NCI-H510A (cell line): ENCODE measurements at places on chromosomes 11 and 22.

GRCh38 chr22:31039393-31039792 lies 41.7 kb upstream of the SMTN start:
- no peak for DNase-seq

DNA sequence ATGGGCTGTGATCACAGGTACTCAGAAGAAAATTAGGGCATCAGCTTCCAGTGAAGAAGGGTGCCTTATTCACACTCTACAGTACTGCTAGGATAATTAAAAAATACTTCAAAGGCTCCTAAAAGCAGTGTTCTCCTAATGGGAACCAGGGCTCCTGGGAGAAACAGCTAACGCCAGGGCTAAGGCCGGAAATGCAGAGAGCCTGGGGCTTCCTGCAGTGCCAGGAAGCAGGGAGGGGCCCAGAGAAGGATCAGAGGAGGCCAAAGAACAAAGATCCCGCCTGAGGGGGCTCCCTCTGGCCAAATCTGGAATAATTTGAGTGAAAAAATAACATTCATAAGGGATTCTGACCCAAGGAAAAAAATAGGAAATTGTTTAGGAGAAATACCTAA lies 27.5 kb downstream of the TOLLIP start:
- no peak for DNase-seq

DNA sequence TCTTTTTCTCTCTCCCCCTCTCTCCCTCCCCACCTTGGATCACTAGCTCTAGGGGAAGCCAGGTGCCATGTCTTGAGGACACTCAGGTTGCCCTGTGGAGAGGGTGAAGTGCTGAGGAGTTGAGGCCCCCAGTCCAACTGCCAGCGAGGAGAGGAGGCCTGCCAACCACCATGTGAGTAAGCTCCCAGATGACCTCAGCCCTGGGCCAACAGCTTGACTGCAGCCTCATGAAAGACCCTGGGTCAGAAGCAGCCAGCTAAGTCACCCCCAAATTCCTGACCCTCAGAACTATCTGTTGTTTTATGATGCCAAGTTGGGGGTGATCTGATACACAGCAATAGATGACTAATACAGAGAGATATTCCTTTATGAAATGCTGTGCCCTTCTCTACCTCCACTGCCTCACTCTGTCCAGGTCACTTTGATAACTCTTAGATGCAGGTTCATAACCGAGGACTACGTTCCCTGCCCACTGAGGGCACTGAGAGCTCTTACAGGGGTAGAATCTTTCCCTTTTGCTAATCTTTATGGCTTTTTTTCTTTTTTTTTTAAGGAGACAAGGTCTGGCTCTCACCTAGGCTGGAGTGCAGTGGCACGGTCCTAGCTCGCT lies 8.0 kb downstream of the ARFGAP3 start:
- DNase-seq, result no peak

- no peak for DNase-seq
Observed at GRCh38 chr22:37259540-37260029, 15.5 kb upstream of the RAC2 start.

DNA sequence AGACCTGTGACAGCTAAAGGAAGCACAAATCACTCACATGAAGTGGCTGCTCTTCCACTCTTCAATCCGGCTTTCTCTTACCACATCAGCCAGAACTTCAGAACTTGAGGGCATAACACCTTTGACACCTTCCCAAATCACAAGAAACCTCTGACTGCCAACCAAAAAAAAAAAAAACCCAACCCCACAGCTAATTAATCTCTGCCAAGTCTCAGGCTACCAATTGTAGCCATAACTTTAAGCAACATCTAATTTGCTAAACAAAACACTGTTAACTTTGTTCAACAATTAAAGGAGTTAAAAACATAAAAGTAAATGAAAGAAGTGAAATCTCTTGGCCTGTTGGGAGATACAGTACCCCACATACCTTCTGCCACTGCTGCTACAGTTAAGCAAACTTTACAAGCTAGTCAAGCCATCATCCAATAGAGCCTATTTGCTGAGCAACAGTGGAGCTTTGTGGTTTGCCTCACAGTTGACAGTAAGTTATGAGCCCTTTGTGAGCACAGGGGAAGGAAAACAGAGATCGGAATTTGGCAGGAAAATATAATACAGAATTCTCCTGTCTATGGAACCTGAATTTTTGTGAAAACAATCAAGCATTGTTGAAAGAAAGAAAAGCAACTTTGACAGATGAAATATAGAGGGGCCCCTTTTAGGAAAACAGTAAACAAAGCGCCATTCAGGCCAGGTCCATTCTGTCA lies at the start of gene SOX6:
SOX6 (minus strand) TSS at position 490 of the 704 bp plus-strand sequence. CDS start 15,298 bp downstream, outside the sequence.
- DNase-seq, result no peak

DNA sequence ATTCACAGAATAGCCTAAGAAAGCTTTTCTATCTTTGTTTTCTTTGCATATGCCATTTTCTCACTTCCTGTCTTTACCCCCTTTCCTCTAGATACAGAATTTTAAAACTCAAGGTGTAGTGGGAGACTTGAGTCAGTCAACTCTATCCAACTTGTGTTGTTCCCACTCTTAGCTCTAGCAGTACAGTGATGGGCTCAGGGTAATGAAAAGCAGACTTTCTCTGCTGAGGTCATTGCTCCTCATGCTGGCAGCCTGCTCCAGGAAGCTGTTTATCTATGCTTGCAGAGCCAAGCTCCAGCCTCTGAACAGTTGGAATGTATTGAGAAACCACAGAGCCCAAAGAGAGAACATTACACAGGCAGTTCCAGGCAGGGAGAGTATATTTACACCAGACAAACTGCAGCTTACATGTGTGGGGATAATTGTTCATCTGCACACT lies 68.1 kb downstream of the CSTPP1 start:
- no peak for DNase-seq

DNA sequence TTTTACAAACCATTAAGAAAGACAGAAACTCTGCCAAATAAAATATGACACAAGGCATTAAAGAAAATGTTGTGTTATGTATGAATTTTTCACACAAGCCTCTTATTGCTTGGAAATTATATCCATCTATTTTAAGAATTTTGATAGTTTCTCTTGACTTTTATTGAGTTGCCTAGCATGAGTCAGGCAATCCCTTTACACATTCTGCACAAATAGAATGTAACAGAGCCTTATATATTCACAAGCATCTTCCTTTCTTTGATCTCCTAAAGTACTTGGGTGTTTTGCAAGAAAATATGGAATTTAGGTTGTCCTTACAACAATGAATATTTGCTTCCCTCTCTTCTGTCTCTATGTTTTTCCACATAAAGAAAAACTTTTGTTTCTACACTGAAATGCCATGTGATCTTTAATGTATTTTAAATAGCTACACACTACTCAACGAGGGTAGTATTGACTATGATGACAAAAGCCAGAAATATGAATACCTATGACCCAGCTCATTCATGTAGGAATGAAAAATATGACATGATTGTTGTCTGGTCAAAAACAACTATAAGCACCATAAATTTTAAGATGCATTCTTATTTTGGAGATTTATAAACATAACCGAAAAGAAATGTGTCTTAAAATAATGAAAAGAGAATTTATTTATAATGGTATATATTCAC lies 398.8 kb downstream of the GUCY1A2 start:
- DNase-seq, result no peak

GRCh38 chr22:46913351-46913750 lies 150.9 kb downstream of the TBC1D22A start:
- DNase-seq, result no peak

DNA sequence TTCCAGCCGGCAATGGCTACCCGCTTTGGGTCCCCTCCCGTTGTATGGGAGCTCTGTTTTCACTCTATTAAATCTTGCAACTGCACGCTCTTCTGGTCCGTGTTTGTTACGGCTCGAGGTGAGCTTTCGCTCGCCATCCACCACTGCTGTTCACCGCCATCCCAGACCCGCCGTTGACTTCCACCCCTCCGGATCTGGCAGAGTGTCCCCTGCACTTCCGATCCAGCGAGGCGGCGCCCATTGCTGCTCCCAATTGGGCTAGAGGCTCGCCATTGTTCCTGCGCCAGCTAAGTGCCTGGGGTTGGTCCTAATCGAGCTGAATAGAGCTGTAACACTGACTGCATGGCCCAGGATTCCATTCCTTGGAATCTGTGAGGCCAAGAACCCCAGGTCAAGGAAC lies 359.9 kb downstream of the CTTN start:
- DNase-seq, result no peak

DNA sequence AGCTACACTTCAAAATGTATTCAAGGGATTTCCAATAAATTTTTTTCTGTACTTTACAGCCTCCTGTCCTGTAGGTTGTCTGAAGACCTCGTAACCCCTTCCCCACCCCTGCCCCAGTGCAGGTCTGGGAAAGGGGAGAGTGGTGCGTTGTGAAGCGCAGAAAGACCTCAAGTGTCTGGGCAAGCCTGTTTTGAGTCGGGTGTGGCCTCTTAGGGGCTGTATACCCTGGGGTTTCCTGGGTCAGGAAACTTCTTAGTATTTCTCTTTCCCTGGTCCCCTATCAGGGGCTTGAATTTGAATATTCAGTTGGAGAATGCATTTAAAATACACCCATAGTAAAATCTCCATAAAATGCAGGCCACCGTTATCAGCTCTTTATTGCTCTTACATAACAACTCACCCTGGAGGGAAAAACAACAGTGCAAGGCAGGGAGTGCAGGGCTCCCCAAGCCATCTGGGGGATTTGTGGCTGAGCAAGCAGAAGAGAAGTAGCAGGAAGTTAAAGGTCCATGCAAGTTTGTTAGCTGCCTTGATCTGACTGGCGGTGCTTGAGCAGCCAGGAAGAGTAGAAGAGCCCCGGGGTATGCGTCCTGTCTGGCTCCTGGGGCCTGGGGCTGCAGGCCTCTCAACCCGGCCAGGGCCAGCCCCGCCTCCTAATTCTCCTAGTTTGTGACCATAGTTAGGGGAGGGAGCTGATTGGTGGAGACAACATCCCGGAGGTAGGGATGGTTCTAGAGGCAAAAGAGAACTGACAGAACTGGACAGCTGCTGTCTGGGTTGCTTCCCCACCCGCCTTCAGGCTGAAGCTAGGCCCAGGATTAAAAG lies 25.7 kb downstream of the ARHGAP1 start:
- DNase-seq, result no peak

DNA sequence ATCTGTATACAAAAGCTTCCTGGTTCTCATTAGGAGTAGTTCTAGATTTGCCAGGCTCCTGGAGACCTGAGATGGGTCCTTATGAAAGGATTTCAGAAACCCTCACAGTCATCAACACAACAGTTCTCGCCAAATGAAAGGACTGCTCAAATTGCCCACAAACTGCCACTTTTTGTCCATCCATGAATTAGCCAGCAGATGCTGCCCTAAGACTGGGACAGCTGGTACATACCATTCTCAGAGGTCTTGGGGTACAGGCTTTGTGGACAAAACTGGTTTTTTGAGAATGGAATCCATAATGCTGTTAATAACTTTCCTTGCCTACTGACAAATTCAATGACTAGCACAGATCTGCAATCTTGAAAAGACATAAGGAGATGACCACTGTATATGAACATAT lies 23.4 kb upstream of the BDNF start:
- no peak for DNase-seq

- DNase-seq, result no peak
Observed at GRCh38 chr11:942823-943222, 17.2 kb downstream of the AP2A2 start.

GRCh38 chr22:20532256-20532993 lies 25.0 kb downstream of the MED15 start:
- DNase-seq, result no peak

GRCh38 chr11:35040221-35040942 lies 98.6 kb upstream of the CD44 start:
- DNase-seq, result no peak
